ENCODE measurements at places on chromosomes 7 and 10.

GRCh38 chr10:28363376-28363775 lies 60.5 kb upstream of the MPP7 start:
- no peak for DNase-seq

GRCh38 chr7:95845007-95845406 lies 72.7 kb downstream of the DYNC1I1 start:
- no peak for DNase-seq

- DNase-seq = no peak
These were observed 14.2 kb upstream of the NMT2 start for GRCh38 chr10:15182540-15183207.

- no peak for DNase-seq
These were observed 27.8 kb upstream of the ELFN1 start for GRCh38 chr7:1642291-1642731.

GRCh38 chr7:55134786-55135185 lies 116.0 kb downstream of the EGFR start:
- DNase-seq = no peak

GRCh38 chr7:27159266-27160144 lies 3.0 kb upstream of the HOXA7 start:
- no peak for DNase-seq

DNA sequence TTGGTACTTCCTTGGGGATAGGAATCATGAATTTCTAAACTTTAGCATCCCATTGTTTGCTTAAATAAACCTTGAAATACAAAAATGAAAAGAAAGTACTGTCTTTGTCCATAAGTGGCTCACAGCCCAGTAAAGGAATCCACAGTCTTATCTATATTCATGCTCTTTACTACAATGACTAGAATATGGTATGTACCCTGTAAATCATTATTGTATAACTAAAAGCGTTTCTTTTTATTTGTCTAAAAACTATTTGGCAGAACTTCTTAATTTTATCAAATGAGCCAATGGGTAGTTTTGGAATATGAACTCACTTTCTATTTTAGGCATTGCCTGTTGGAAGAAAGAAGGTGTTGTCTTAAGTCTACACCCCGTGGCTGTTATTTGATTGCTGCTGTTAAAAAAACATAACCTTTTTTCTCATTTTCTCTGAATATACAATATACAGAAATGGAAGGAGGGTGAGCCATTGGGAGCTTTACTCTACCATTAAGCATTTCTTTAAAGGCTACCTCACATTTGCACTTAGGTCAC lies 12.4 kb upstream of the STRIP2 start:
- DNase-seq = no peak

GRCh38 chr10:79380946-79381721 lies 33.9 kb downstream of the PPIF start:
- no peak for DNase-seq

DNA sequence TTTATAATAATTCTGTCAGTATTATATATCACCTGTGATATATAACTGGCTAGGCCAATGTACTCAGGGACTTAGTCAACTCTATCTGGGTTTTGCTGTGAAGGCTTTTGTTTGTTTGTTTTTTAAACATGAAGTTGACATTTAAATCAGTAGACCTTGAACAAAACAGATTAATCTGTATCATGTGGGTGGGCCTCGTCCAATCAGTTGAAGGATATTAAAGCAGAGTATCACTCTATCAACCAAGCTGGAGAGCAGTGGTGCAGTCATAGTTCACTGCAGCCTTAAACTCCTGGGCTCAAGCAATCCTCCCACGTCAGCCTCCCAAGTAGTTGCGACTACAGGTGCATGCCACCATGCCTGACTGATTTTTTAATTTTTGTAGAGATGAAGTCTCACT lies 870.2 kb downstream of the TYW1 start:
- DNase-seq = no peak

DNA sequence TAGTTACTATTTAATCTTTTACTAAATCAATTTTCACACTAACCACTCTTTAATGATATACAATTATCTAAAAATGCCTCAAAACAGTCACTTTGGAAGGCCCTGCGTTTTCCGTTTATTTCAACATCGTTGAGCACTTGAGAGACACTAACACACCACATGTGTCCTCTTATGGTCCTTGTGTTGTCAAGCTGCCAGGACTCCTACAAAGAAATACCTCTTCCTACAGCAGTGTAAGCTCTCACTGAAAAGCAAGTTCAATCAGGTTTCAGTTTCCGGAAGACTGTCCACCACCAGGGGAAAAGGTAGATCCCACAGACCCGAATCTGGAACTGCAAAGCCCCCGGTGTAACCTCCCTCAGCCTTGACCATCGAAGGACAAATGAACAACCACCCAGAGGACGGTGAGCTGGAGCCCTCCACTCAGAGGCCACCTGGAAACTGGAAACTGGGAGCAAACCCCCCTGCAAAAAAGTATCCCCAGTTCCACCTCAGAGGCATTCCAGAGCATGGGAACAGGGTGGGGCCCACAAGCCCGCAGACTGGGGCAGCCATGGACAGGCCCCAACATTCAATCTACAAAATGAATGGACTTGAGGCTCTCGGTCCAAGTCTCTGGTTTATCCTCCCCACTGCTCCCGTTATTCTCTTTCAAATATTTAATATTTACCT lies 37.6 kb downstream of the KCNH2 start:
- no peak for DNase-seq

DNA sequence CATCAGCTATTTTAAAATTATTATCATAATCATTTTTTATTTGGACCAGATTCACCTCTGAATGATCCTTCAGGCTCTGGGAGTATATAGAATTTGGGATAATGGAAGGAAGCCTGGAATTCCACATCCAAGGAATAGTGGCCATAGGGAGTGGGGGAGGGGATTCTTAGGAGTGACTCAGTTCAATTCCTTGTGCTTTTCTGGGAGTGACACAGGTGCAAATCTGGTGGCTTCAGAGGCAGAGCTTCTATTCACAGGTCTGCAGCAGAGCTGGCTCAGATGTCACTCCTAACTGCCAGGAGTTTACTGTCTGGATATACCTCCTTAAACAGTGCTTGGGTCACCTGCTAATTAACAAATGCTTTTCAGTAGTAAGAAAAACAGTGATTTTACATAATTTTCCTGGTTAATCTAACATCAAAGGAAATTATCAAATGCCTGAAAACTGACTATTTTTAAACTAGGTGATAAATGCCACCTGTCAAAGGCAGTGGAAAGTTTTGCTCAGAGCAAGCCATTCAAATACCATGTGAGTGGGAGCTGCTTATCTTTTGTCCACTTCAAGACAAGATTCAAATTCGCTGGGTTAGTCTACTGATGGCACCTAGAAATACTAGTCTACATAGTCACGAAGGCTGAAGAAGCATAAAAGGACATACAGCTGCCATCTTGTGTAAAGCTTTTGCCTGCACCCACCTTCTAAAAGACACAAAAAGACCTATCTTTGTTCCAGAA lies 106.7 kb upstream of the LAMB4 start:
- DNase-seq = no peak

DNA sequence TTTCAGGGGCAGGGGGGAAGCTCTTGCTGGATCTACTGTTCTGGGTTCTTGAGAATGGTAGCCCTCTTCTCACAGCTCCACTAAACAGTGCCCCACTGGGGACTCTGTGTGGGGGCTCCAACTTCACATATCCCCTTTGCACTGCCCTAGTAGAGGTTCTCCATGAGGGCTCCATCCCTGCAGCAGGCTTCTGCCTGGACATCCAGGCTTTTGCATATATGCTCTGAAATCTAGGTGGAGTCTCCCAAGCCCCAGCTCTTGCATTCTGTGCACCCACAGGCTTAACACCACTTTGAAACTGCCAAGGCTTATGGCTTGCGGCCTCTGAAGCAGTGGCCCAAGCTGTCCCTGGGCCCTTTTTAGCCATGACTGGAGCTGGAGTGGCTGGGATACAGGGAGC lies 150.7 kb downstream of the LRMDA start:
- DNase-seq = no peak

Measured in hematopoietic multipotent progenitor cell treated with erythropoietin and hydrocortisone succinate and interleukin-3 and kit ligand, for 17 days (in vitro differentiated cells).